ENCODE measurements at places on chromosomes 2 and 18.

GRCh38 chr2:16069933-16070647 lies 129.7 kb downstream of the MYCN start:
- DNase-seq: no peak

DNA sequence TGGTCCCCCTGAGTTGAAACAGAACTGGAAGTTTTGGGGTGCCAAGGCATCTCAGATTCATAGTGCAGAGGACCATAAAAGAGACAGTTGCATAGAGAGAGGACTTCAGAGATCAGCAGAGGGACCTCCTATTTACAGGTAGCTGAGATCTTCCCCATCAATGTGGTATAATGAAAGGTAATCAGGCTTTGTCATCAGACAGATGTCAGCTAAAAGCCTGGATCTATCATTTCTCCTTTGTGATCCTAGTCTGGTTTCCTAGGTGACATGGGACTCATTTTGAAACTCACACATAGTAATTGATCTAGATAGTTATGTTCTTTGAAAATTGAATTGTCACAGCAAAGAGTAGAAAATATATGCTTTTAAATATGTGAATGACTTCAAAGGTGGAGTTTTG lies 443.5 kb upstream of the MAP2 start:
- DNase-seq: no peak

DNA sequence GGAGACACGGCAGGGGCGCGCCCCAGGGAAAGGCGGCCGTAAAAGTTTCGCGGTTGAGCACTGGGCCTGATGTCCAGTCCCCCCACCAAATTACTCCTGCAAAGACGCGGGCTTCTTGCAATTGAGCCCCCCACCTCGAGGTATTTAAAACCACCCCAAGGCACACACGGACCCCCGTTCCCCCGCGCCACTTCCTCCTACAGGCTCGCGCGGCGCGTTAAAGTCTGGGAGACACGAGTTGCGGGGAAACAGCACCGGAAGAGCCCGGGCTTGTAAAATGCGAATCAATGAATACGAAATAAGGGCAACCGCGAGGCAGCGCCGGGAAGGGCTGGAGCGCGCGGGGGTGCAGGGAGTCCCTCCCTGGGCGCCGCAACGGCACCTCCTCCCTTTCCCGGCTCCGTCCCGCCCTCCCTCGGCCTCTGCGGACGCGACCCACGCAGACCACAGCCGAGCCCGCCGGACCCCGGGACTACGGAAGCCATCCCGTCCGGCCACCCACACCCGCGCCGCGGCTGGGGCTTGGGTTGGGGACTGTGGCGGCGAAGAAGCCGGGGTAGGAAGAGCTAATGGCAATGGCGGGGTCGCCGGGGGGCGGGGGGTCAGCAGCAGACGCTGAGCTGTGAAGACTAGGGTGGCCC lies 918 bp upstream of the NETO1 start:
- no peak for DNase-seq

DNA sequence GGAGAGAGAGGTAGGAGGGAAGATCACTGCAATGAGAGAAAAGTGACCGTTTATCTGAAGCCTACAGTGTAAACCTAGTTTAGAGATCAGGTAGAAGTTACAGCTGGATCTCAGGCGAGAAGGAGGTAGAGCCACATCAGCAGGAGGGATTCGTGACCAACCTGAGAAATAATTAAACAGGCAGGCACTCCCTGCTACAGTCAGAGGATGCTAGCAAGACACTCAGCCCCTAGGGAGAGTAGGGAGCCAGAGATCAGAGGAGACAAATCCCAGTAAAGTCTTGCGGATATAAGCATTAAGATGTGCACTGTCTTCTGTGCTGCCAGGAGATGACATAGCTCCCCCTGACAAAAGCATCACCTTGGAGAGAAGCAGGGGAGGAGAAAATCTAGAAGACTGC lies 629.1 kb upstream of the SLC39A10 start:
- no peak for DNase-seq

GRCh38 chr2:241372361-241372992 lies 16.4 kb downstream of the FARP2 start:
- no peak for DNase-seq

DNA sequence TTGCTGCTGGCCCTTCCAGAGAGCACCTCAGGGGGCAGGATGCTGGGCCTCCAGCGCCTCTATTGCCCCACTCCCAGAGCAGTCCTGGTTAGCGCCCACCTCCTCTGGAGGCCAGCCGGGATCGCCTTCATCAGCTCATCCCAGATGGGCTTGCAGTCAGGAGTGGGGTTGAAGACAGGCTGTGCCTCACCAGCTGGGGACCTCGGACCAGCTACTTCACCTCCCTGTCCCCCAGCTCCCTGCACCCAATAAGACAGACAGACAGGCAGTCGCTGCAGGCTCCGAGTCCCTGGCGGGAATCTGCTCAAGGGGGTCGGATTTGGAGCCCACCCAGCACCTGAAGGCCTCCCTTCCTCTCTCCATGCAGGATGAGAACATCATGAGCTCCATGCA lies 18.9 kb upstream of the FAHD2A start:
- no peak for DNase-seq

DNA sequence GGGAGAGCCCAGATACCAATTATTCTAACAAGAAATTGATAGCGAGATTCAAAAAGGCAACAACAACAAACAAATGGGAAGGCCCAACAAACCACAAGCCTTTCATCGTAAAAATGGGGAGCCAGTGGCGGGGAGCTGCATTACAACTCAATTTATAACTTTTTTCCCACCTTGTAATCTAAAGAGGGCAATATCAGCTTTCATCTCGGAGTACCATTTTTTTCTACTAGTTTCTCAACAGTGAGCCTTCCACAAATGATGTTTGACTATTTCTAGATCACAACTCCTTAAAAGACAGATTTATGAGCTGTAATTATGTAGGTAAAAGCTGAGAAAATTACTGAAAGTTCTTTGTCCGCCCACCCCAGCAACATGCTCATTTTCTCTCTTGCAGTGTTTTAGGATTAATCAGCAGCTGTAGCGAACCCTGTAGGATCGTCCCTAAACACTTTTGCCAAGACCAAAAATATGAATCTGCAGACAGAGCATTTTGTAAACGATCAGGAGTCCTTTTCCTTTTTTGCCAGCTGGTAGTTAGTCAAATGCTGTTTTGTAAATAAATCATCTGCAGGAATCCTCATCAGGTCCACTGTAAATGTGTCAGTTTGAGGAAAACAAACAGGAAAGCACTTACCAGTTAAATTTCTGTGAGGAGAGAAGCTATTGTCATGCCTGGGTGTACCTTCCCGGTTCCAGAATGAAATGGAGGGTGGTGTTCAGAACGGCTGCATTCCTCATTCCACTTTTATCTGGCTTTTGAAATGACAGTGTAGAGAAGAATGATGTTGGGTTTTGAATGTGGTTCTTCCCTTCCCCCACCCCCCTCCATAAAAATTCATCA lies 53.2 kb downstream of the EEF1B2 start:
- DNase-seq: peak; percentile 33

DNA sequence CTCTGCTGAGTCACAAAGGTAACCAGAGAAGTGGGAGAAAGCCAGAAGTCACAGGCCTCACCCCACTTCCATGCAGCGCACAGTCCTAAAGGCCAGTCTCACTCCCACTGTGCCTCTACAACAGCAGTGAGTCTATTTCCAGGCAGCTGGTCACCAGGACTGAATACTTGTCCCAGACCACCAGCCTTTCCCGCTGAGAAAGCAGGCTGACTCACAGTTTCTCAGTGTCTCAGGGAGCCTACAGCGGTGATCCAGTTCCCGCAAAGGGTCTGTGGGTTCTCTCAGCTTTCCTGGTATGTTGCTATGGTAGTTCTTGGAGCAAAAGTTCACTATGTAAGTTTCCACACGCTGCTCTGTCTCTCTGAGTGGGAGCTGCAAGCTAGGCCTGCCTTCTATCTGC lies 622.5 kb downstream of the RNF144A start:
- DNase-seq: no peak

DNA sequence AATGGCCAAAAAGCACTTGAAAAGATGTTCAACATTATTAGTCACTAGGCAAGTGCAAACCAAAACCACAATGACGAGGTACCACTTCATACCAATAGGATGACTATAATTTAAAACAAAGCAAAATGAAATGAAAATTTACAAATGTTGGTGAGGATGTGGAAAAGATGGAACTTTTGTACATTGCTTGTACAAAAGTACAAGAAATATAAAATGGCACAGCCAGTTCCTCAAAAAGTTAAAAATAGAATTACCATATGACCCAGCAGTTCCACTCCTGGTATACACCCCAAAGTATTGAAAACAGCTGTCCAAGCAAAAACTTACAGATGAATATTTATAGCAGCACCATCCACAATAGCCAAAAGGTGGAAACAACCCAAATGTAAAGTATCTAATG lies 107.8 kb upstream of the XPO1 start:
- DNase-seq: no peak

- DNase-seq: no peak
Measured at GRCh38 chr2:231183851-231184250, 14.6 kb upstream of the ARMC9 start.

DNA sequence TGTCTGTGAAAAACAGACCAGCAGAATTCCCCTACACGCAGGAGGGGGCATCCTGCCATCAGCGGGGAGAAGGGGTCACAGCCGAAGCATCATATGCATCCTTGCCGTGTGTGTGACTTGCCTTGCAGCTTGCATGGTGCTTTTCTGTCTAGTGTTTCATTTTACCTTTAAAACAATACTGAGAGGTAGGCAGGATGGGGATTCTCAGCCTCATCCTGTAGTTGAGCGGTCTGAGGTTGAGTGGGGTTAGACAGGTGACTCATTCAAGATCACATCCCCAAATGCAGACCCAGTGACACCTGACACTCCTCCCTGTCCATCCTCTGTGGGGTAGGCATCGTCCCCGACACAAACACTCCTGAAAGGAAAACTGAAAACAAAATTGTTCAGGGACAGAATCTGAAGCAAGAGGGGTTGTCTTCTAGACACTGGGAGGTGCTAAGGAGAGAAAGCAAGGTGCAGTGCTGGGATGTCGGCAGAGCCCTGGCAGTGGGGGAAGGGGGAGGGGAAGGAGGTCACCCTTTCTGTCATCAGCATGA lies 7.9 kb downstream of the ARL4C start:
- no peak for DNase-seq

DNA sequence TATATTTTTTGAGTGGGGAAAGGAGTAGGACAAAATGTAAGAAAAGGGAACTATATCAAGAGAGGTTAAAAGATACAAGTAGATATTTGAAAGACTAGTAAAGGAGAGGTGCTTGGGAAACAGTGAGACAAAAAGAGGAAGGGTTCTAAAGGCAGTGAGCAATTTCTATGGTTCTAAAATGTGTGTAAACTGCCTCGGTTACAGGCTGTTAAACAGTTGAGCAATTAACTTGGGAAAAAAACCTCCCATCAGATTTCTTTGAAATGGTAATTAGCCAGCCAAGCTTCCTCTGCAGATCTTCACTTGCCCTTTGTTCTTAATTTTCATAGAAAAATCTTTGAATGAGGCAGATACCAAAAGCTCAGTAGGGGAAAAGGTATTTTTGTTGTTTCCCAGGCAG lies 238.7 kb upstream of the KCNH7 start:
- DNase-seq: no peak

DNA sequence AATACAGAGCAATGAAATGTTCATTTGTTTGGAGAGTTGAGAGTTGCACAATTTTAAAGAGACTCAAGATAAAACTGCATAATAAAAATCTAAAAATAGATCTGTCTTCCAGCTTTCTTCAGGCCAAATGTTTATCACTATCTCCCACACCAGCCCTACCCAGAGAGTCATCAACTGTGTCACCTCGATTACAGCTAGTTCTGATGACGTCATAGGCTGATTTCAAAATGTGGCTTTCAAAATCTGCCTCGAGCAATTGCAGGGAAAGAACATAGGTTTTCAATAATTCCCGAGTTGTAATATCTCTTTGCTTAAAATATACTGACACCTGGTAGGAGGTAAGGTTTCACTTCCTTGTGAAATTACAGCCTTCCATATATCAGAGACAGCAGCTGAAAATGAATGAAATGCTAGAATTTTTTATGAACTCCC lies 677.6 kb upstream of the ID2 start:
- peak; percentile 84 for DNase-seq

DNA sequence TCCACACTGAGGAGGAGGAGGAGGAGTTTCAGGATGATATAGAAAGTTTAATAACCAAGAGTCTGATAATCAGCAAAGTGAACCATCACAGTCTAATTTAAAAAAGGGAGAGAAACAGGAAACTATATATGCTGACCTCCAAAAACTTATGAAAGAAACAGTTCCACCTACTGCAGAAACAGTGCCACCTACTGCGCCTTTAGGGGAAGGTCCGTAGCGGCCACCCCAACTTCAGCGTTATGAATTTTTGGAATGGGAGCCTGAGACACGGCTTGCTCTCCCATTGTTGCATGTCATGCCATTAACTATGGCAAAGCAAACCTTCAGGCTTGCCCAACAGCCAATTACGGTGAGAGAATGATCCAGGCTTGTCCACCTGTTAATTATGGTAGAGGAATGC lies 1719.2 kb upstream of the LRRTM1 start:
- peak; percentile 16 for DNase-seq

DNA sequence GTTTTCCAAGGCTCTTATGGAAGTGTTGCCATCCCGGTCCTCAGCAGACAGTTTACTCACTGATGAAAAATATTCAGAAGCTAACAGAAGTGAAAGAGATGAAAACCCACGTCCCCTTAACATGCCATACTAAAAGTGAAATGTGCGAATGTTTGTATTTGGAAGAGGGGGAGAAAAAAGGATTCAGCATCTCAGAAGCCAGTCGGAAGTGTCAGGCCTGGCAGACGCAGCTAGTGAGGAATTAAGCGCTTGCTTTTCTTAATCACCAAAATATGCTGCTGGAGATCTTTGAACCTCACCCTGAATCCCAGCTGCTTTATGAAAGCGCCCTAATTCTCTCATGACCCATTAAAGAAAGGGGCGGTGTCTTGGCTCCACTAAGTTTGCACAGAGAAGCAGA lies 653.7 kb downstream of the DCDC2C start:
- DNase-seq: no peak

DNA sequence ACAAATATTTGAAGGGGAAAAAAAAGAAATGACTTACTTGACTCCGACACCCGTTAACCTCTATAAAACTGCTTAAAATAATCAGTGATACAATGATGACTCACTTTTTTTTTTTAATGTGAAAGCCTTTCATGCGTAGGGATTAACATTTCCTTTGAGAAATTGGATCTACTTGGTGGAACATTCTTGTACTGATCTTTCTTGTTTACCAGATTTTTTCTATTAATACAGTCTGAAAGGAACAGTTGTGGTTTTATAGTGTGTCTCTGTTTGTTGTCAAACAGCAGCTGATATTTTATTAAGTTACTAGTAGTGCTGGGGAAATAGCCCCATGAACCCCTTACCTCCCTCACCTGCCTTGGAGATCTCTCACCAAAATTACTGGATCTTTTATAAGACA lies 40.2 kb upstream of the NEB start:
- DNase-seq: no peak

- peak; percentile 26 for DNase-seq
Measured at GRCh38 chr2:174486563-174487107, at the start of gene GPR155. GPR155 (minus strand) TSS chr2:174487029; CDS start chr2:174481956, 5,073 bp downstream.

- DNase-seq: no peak
Measured at GRCh38 chr2:238997684-238998083, 149.8 kb downstream of the TWIST2 start.

DNA sequence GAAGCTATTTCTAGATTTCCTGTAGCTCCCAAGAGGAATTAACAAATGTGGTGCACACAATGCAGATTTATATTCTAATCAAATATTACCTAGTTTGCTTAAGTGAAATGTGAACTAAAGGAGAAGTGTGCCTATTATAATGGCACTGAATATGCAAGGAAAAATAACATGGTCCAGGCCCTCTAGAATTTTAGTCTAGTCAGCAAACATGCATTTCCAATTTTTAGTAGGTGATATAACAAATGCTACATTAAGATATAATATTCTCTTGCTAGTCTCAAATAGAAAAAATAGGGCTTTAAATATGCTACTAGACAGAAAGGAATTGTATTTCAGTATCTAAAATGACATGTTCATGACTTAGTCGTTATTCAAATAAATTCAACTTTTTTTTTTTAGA lies 689.5 kb downstream of the TMEM182 start:
- no peak for DNase-seq

Measured in NCI-H460 (cell line).